ENCODE measurements at places on chromosomes 1 and 21. TPM values are rescaled to one million over a fixed set of nuclear protein-coding genes. Genes with fewer than 3 reads are reported as not detected.

Gene NEGR1
- total RNA-seq, result 1.3 TPM

Gene PTPN7
- total RNA-seq, result not detected

Gene VCAM1
- total RNA-seq, result 2.8 TPM

Gene IL10RB
- 94.3 TPM for total RNA-seq

Gene PTGER3
- 8.2 TPM for total RNA-seq

Gene MYBPH
- not detected for total RNA-seq

- DNase-seq, result peak; percentile 2
These were observed 98.6 kb upstream of the KRTAP19-8 start for GRCh38 chr21:31136891-31137290.

DNA sequence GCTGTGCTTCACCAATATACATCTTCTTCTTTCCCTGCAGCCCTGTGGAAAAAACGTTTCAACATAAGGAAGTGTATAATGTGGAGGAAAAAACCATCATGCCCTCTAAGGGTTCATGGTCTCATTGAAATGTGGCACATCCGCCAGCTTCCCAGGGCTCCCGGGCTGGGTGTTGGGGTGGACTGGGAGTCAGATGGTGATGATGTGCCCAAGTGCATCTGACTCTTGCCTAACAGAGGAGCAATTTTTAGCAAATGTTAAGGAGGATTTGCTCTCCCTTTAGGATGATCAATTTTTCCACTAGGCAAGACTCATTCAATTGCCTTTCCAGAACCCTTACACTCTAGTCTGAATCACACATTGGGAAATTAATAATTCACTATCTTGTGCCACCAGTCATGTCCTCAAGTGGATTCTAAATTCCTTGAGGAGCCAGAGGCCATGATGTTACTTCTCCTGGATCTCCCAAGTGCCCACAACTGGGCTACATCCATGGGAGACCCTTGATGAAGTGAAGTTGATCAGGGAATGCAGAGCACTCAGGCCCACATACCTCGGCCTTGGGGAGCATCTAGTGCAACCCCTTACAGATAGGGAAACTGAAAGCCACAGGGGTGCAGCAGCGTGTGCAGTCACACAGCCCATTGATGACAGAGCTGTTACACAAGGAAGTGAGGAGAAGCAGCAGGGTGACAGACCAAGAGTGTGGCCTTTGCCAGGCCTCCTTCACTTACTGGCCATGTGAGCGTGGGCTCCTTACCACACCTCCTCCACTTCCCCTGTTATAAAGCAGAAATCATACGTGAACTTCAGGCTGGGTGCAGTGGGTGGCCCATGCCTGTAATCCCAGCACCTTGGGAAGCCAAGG, 100.0 kb upstream of the SLC44A3 start:
- no peak for DNase-seq

DNA sequence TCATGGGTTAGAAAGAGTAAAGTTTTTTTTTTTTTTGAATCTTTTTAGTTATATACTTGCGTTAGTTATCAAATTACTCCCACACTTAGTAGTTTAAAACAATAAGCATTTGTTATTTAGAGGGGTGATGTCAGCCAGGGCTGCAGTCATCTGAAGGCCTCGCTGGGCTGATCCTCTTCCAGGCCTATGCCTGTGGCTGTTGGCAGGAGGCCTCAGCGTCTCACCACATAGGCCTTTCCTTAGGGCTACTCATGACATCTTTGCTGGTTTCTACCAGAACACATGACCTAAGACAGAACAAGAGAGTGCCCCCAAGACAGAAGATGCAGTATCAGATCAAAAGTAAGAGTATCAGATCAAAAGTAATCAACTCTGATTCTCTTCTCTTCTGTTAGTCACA, 167.4 kb downstream of the HHAT start:
- peak; percentile 79 for DNase-seq

DNA sequence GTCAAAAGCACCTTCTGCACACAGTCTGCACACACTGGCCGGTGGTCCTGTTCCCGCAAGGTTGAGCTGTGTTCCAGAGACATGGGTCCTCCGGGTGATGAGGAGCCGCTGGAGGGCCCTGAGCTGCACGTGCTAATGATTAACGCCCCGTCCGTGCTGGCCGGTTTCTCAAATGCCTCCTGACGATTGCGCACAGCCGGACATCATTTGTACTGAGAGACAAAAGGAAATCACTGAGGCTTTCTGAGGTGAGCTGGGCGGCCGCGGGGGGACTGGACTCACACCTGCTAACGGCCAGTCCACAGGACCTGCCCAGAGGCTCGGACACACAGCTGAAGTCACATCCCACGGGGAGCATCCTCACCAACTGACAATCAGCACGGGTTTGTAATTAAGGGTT, 29.2 kb downstream of the POFUT2 start:
- DNase-seq, result no peak

DNA sequence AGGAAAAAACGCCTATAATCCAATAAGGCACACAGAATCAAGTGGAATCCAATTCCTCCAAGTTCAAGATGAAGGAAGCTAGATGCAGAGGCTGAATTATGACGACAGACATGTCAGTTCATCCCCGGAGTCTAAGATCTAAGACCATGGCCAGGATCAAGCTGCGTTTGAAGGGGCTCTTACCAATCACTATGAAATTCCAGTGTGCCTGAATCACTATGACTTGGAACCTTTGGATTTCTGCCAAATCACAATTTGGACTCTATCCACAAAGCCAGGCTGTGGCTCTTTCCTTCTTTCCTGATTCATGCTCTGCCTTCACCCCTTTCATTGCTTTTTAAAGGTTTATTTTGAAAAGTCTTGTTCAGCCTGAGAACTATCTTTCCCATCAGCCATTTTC, 17.1 kb downstream of the OLIG2 start:
- DNase-seq, result peak; percentile 96

DNA sequence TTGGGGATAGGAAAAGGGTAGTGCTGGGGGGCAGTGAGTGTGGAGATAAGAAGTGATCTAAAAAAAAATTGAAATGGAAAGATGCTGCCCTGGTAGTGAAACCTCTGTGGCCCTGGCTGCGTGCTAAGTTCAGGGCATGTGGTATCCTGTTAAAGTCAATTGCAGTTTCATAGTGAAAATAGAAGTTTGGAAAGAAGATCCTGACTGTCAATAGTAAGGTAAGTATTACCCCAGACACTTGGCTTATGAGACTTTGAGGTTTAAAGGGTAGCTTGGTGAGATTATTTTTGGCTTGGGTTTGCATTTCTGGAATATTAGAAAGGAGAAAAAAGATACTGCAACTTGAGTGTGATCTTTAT, 6.8 kb downstream of the ARID1A start:
- no peak for DNase-seq

DNA sequence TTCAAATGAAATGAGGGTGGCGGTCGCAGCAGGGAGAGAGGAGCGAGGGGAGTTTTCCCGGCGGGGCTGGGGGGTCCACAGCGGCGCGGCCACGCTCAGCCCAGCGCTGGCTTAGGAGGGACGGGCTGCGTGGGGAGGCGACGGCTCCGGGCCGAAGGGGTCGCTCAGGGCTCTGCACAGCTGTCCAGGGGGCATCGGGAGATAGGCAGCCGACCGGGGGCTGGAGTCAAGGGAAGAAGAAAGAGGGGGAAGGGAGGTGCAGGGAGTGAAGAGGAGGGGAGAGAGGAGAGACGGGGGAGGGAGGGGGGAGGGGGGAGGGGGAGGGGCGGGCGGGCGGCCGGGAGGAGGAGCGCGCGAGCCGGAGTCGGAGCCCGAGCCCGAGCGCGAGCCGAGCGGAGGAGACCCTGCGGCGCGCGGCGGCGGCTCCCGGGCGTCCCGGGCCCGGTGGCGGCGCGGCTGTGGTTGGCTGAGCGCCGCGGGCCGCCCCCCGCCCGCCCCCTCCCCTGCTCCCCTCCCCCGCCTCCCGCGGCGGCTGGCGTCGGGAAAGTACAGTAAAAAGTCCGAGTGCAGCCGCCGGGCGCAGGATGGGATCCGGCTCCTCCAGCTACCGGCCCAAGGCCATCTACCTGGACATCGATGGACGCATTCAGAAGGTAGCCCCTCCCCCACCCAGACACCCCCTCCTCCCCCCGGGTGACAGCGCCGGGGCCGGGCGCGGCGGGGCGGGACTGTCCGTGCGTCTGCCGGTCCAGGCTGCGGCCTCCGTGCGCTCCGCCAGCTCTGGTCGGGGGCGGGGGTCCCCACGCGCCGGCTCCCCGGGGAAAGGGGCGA, at the start of gene PDE9A:
Gene PDE9A (plus strand): TSS at position 391 of the 831 bp plus-strand sequence. CDS start 194 bp downstream, at position 585.
- DNase-seq, result no peak

DNA sequence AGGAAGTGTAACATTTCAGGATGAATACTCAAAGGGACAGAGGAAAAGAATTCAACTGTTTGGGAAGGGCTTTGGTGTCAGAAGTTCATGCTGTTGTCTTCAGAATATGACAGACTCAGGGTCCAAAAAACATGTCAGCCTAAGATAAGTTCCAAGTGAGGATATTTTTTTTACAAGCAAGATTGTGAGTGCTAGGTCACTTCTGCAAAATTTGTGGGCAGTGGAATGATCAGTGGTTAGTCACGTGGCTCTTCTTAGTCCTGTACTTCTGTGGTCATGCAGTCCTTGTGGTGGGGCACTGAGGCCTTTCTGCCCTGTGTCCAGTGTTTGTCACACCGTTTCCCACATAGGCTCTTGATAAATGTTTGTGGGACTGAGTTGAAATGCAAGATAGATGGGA, 5.2 kb downstream of the RGL1 start:
- DNase-seq, result peak; percentile 75

GRCh38 chr1:45892068-45892785, 88.8 kb downstream of the MAST2 start:
- peak; percentile 97 for DNase-seq

GRCh38 chr1:88399690-88400089, 284.4 kb upstream of the PKN2 start:
- no peak for DNase-seq

DNA sequence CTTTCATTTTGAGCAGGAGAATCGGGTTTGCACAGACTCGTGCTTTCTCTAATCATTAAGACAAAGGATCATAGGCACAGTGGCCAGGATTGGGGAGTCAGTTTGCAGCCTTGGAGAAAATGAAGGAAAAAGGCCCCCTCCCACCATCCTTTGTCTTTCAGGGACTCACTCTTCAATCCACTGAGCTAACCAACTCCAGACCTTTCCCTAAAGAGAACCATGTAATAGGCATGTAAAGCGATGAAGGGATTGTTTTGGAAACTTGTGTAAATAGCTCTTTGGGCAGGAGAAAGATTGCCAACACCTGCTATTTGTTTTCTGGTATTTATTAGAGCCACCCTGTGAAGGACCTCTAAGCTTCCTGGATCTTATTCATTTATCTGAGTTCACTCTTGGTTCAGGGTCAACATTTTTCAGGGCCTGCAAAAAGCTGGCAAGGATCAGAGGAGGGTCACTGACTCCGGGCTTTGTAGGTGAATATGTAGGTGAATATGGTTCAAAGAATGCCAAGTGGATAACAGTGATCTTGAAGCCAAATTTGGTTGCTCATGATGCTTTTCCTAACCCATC, 192.6 kb upstream of the FGGY start:
- no peak for DNase-seq

DNA sequence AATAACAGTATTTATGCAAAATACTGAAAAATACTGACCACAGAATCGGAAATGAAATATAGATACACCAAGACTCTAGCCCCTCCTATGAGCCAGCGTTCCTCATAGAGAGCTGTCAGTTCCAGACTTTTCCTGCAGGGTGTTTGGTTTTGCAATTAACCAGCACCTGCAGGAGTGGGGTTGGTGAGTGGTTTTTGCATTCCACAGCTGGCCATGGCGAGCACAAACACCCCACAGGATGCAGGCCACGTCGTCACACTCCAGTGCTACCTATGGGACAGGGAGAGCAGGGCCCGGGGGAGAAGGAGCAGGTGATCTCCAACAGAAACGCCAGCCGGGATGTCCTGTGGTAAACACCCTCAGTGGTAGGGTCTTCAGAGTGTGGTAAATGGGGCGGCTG, 94.1 kb downstream of the ERG start:
- no peak for DNase-seq

GRCh38 chr1:189804352-189804751, 673.3 kb downstream of the BRINP3 start:
- no peak for DNase-seq

- peak; percentile 30 for DNase-seq
These were observed 16.4 kb downstream of the RAB4A start for GRCh38 chr1:229287267-229287666.

DNA sequence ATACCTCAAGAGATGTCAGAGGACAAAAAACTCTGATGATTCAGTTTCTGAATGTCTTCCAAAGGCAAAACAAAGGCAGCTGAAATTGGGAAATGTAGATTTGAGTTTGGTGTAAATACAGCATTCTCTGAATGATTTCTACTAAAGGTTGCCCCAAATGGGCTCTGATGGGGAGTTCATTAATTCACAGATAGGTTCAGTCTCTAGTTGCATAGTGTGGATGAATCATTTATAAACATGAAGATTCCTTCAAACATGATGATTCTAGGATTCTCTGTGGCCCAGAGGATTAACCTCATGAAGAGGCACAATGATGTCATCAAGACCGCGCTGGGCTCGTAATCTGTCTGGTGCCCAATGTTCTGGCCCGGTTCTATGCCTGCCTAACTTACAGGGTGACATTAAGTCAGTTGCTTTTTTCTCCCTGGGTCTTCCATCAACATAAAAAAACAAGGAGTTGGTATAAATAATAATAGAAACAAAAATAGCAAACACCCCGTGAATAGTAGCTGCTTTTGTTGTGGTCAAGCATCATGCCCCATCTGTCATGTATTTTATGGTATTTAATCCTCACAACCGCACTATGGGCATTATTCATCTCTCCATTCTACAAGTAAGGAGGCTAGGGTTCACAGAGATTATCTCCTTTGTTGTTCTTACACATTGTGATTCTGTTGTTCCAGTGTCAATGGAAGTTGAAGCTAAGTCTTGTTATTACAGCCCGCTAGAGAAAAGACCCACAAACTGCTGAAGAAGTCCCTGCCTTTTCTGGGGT, 509.6 kb upstream of the USP24 start:
- DNase-seq, result peak; percentile 95

GRCh38 chr1:27816921-27817630, 13.5 kb upstream of the PPP1R8 start:
- no peak for DNase-seq

GRCh38 chr1:64122588-64122987, 80.8 kb upstream of the UBE2U start:
- no peak for DNase-seq

- peak; percentile 65 for DNase-seq
These were observed 17.6 kb upstream of the ALX3 start for GRCh38 chr1:110087812-110088738.

- no peak for DNase-seq
These were observed 2.2 kb upstream of the CRABP2 start for GRCh38 chr1:156707417-156708217.

DNA sequence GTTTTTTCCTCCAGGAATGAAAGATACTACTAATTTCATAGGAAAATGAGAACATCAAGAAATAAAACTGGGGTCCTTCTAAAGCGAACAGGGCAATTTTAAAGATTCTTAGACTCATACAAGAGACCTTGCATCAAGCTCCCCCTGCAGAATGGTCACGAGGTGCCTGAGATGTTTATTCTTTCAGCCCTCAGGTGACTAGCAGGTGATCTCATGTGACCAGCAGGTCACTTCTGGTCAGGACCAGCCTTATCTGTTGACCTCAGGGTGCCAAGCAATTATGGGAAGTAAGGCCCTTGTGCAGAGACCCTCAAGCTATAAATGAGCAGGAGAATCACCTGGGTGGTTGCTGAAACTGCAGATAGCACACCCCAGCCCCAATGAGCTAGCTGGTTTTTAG, 20.6 kb upstream of the TMEM51 start:
- no peak for DNase-seq

All from M059J (cell line).